Bronchus fibroblast of lung (primary cell): ENCODE measurements at places on chromosomes 2 and 18. TPM values are rescaled to one million over a fixed set of nuclear protein-coding genes. Genes with fewer than 3 reads are reported as not detected.

FARP2 gene
- total RNA-seq, result 18.5 and 19.5 TPM in 2 replicates

PKP4 gene
- 17.7 and 21.9 TPM in 2 replicates for total RNA-seq

SRBD1 gene
- total RNA-seq, result 12.9 and 13.6 TPM in 2 replicates

PRKRA gene
- total RNA-seq, result 47.4 and 55.0 TPM in 2 replicates

LRRTM1 gene
- not detected in 2 replicates for total RNA-seq
